Thyroid gland (tissue), 4 donors: ENCODE measurements at places on chromosomes 7 and 10.

- peak; percentile 51 for DNase-seq
Observed at GRCh38 chr10:118720685-118721538, 33.9 kb downstream of the CACUL1 start.

DNA sequence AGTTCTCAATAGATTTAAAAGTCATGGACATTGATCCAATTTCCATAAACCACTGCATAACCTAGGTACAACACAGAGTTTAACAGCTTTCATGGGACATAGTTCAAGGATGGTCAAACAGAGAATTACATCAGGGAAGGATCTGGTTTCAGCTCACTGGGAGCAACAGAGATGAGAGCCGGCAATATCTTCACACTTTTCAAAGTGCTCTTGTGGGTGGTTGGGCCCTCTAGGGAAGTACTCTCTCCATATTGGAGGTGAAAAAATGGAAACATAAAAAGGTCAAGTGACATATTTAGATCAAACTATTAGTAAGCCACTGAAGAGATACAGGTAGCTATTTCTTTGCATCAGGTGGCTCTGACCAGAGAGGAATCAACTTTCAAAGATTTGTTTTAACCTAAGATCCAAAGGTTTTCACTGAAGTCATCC is 61.8 kb upstream of the LRRN3 start:
- DNase-seq: no peak

GRCh38 chr10:19518632-19519031 is 297.6 kb upstream of the PLXDC2 start:
- DNase-seq: no peak

DNA sequence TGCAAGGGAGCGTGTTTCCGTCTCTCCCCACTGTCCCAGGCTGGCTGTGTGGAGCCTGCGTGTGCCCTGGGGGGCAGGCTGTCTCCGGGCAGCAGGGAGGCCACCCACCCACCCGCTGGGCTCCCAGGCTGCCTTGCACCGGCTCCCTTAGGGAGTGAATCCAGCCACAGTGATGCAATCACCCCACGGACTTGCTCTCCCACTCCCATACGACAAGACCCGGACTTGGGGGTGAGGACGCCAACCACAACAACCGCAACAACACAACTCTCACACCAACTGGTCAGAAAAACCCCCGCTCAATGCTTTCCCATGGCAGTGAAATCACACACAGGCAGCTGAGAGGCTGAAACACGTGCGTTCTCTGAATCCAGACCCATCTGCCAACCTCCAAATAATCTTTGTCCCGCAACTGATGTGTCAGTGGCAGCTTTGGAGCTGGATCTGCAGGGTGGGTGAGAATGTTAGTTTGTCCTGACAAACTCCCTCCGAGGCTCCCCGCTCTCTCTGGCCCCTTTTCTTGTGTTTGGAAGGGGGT is 62.7 kb upstream of the DDC start:
- DNase-seq: no peak

- DNase-seq: no peak
Observed at GRCh38 chr10:93757801-93758507, at the start of gene LGI1. Gene LGI1 (plus strand): TSS chr10:93757936. CDS start chr10:93758145, 209 bp downstream.
